ENCODE measurements at places on chromosomes 12 and 14.

- DNase-seq: no peak
Observed at GRCh38 chr14:20855652-20856291, 35.4 kb upstream of the RNASE3 start.

- no peak for DNase-seq
Observed at GRCh38 chr12:131471271-131471905, 239.5 kb upstream of the SFSWAP start.

- no peak for DNase-seq
Observed at GRCh38 chr14:81301371-81301770, 80.6 kb upstream of the GTF2A1 start.

GRCh38 chr12:88445705-88446394 lies 134.4 kb downstream of the KITLG start:
- no peak for DNase-seq

- DNase-seq: no peak
Observed at GRCh38 chr12:103273645-103274044, 222.1 kb downstream of the C12orf42 start.

DNA sequence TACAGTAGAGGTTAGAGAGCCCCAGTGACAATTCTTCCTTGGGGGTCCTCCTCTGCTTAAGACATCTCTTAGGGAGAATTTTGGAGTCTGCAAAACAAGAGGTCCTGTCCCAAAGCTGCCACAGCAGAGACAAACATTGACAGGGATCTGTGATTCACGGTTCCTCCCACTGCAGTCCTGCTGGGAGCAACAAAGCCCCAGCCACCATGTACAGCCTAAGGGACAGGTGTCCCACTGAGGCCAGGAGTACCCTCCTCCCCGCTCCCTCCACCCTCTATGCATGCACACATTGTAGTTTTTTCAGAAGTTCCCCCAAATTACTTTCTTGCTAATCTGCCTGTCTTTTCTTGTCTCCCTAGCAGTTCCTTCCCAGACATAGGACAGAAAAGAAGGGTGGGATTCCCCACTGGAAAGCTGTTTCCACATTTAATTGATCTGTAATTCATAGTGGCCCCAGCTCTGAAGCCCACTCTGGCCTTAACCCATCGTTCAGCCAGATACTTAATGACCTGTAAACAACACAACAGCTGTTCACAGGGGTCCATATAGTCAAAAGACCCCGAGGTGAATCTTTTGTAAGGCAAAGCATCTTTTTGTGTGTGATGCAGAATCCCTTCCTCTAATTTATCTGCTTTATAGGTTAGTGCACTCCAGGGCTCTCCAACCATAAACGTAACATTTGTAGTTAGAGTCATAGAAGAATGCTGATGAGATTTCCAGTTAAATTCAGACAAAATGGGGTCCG lies 13.9 kb upstream of the PRICKLE1 start:
- DNase-seq: no peak

DNA sequence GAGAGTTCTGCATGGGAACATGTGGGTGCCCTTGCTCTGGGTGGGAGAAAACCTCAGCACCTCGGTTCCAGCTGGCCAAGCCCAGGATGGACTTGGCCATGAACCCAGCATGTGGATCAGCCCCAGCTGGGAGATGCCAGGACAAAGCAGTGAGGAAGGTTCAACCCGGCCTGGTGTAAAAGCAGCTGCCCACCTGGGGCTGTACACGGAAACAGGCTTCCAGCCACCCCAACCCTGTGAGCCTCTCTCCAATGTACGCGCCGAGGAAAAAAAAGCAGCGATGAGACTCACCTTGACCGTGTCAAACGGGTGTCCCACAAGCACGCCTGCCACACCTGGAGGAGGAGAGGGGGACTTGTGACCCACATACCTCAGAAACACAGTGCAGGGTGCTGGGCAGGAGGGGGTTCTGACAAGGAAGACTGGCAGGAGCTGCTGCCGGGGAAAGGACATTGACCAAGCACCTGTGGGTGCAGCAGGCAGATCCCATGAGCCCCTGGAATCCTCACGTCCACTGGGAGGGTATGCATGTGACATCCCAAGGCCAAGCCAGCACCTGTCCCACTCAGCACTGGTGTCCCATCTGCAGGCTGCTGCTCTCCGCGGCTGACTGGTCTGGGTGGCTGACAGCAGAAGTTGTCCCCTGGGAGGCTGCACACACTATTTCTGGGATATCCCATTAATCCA lies 7.5 kb downstream of the SLC25A29 start:
- no peak for DNase-seq

DNA sequence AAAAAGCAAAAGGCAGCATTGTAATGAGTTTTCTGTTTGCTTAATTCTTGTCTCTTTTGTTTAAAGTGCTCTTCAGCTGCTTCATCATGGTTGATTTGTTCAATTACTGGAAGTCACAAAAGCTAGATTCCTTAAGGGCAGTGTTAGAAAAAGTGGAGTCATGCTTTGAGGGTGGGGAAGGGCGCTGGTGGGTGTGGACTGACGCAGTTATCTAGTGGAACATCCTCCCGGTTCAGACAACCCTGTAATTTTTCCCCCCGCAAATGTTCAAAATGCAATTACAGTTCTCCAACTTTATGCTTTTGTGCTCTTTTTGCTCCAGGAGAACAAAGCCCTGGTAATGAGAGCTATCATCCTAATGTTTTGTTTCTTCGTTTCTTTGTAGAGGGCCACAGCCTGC lies 2.1 kb downstream of the AKAP6 start:
- no peak for DNase-seq

DNA sequence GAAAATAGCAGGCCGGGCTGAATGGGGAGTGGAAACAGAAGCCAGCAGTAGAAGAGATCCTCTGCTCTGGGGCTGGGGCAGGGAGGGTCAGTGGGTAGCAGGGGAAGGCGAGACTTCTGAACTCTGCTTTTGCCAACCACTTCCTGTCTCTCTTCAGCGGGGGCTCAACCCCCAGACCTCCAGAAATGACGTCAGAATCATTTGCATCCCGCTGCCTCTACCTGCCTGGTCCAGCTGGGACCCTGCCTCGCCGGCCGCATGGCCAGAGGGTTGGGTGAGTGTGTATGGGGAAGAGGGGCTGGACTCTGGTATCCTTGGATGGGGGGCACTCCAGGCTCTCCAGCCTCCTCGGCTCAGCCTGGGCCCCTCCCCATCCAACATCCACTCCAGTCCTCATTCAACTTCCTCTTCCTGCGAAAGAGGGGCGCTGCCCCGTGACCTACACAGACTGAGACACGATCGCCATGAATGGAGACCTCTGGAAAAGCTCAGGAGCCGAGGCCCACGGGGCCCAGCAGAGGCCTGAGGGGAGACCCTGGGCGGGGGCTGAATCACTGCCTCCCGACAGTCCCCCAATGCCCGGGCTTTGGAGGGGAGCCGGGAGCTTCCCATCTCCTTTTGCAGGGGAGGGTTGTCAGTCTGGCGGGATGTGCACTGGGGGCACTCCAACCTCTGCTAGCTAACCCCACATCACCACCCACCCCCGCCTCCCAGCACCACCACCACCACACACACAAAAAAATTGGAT lies 458 bp upstream of the HOXC4 start:
- DNase-seq: no peak

- DNase-seq: no peak
Observed at GRCh38 chr14:101774006-101774795, 12.7 kb downstream of the PPP2R5C start.

All from stimulated activated CD4-positive, alpha-beta T cell treated with anti-CD3 and anti-CD28 coated beads, TNF-alpha, amount 100 ng/mL, for 4 hours (primary cell).